ENCODE measurements at places on chromosomes 11 and 22.

DNA sequence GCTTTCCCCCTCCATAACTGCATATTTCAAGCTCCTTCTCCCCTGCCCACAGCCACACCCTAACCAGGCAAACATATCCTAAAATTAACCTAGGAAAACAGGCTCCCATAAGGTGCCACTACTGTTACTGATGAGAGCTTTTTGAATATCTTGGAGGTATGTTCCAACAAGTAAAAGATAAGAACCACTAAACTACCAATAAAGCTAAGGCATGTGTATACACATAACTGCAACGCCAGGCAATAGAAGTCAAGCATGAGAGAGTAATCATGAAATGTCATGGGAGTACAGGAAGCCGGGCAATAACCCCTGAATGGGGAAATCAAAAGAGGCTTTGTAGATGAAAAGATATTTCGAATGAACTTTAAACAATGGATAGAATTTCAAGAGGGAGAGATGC, 9.3 kb downstream of the MMP13 start:
- DNase-seq, result no peak

DNA sequence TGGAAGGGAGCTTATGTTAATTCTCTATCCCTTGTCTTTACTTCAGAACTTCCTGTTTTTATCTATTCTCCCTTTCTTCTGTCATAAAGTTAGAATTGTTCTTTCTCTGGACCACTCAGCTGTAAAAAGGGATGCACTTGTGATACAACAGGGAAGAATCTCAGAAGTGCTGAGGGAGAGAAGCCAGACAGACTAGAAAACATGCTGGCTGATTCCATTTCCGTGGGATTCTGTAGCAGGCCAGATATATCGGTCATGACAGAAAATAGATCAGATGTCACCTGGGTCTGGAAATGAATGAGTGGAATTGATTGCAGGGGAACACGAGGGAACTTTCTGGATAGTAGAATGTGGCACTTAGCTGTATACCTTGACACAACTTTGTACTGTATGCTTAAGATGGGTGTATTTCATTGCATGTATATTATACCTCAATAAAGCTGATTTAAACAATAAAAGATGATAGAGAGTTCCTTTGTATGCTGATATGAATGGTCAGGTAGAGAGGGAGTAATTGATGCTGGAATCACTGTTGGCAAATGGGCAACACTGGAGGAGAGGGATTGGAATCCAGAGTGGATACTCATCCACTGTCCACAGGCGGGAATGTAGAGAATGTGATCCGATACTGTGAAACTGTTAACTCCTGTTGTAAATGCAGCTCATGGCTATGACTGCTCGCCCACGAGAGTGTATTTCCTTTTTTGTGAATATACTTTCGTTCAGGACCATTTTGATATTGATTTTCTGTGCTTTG, 59.6 kb downstream of the ATXN10 start:
- DNase-seq, result no peak

DNA sequence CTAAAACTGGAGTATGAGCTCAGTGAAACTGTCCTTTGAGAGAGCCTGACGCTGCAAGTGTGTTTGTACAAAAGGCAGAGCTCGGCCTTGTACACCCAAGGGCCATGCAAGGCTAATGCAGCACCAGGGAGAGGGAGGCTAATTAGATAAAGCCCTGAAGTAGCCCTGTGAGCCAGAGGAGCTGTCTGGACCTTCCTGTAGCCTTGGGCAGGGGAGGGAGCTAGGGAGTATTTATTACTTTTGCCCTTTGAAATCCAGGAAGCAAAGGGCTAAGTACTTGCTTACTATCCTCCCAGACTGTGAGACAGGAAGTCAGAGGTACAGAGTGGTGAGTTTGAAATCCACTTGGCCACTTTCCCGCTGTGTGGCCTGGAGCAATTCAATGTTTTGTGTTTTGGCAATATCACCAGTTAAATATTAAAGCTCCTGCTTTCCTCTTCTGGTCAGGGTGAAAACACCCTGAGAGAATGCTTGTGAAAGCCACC, 10.2 kb upstream of the LDHA start:
- no peak for DNase-seq

- DNase-seq, result no peak
Measured at GRCh38 chr11:123197711-123198110, 2.7 kb upstream of the CLMP start.

DNA sequence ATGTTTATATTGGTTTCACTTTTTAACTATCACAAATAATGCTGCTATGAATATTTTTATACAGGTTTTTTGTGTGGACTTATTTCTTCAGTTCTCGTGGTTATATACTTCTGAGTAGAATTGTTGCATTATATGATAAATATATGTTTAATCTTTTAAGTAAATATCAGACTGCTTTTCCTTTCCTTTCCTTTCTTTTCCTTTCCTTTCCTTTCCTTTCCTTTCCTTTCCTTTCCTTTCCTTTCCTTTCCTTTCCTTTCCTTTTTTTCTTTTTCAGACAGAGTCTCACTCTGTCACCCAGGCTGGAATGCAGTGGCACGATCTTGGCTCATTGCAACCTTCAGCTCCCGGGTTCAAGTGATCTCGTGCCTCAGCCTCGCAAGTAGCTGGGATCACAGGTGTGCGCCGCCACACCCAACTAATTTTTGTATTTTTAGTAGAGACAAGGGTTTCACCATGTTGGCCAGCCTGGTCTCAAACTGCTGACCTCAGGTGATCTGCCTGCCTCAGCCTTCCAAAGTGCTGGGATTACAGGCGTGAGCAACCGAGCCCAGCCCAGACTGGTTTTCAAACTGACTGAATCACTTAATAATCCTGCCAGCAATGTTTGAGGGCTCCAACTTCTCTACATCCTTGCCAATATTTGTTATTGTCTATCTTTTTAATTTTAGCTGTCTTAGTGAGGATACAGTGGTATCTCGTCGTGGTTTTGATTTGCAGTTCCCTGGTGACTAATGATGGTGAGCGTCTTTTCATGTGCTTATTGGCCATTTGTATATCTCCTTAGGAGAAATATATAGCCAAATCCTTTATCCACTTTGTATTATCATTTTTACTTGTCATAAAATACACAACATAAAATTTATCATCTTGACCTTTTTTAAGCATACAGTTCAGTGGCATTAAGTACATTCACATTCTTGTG, 21.9 kb downstream of the HTR3B start:
- DNase-seq, result no peak

DNA sequence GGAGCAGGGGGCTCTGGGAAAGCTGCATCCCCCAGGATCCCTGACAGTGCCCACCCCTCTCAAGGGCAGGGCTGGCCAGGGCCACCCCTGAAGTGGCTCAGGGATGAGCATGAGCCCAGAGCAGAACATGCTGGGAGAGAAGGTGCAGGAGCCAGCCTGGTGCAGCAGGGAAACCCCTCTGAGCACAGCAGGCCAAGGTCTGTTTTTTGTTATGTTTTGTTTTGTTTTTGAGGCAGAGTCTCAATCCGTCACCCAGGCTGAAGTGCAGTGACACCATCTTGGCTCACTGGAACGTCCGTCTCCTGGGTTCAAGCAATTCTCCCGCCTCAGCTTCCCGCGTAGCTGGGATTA, 792 bp upstream of the SBF1 start:
- no peak for DNase-seq

DNA sequence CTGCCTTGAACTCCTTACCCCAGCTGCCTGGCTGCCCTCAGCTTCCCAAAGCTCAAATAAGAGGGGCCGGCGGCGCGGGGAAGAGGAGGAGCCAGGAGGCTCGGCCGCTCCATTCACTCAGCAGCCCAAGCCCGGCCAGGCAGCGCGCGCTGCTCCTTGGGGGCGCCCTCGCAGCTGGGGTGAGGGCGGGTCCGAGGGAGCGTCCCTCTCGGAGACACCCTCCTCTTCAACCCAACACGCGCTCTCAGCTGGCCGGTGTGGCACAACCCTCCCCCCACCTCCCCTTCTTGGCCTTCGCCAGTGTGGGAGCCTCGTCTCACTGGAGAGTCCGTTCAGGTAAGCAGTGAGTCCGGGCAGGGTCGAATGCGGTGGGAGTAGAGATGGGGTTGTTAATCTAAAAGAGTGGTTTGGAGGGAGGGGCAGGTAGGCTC, at the start of gene WT1:
Gene WT1, minus strand, starts transcription at position 29 of the 431 bp plus-strand sequence.
- no peak for DNase-seq

- DNase-seq, result no peak
Measured at GRCh38 chr11:61460474-61460881, 30.6 kb downstream of the SDHAF2 start.

DNA sequence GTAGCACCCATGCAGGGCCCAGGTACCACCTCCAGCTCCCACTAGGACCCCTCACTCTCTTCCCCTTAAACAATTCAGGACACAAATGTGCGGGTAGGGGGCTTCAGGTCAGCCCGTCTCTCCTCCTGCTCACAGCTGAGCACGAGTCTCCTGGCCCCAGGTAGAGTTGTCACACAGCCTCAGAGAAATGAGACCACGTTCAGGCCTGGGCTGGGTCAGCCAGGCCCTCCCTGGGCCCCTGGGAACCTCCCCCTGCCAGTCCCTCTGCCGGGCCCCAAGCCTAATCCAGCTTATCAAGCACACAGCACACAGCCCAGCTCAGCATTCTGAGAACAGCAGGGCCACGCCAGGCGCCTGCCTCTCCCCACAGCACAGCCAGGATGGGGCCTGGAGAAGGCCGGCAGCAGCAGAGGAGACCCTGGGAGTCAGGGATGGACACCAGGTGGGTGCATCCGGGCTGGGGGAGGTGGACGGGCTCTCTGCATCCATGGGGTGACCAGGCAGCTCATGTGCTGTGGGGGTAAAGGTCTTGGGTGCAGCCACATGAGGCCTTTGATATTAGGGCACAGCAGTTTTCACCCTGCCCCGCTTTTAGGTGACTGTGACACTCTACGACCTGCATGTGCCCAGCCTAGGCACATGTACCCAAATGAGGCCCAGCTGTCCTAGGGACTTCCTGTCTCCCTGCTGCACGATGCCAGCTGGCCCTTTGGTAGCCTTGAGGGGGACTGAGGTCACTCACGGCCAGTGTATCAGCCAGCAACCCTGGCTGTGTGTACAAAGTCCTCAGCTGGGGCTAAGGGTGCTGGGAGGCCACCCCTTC, 87.0 kb downstream of the MORC2 start:
- DNase-seq, result no peak

GRCh38 chr11:39741066-39741465, 1718.4 kb downstream of the LRRC4C start:
- no peak for DNase-seq

DNA sequence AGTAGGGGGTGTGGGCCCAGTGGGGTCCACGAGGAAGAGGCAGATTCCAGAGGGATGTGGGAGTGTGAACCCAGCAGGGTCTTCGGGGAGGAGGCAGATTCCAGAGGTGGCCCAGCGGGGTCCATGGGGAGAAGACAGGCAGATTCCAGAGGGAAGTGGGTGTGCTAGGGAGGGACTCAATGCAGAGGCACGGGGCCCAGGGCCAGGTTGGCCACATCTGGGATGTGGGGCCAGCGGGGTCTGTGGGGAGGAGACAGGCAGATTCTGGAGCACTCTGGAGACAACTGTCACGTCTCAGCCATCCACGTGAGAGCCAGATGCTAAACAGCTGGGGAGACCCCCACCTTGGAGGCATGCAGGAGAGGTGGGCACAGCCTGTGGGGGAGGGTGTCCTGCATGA, 582.6 kb downstream of the TBC1D22A start:
- DNase-seq, result no peak

- no peak for DNase-seq
Measured at GRCh38 chr11:126268361-126268707, 361 bp downstream of the SRPRA start.

DNA sequence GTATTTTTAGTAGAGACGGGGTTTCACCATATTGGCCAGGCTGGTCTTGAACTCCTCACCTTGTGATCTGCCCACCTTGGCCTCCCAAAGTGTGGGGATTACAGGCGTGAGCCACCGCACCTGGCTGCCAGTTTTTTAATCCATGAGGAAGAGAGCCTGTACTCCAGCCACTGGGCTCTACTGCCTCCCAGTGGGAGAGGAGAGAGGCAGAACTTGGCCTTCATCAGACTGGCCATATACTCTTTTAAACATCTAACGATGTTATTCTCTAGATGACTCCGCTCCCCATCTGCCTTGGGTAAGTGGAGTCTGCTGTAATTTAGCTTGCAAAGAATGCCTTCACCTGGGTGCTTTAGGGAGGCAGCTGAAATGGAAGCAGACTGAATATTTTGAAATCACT, 34.6 kb downstream of the SLC6A5 start:
- no peak for DNase-seq

DNA sequence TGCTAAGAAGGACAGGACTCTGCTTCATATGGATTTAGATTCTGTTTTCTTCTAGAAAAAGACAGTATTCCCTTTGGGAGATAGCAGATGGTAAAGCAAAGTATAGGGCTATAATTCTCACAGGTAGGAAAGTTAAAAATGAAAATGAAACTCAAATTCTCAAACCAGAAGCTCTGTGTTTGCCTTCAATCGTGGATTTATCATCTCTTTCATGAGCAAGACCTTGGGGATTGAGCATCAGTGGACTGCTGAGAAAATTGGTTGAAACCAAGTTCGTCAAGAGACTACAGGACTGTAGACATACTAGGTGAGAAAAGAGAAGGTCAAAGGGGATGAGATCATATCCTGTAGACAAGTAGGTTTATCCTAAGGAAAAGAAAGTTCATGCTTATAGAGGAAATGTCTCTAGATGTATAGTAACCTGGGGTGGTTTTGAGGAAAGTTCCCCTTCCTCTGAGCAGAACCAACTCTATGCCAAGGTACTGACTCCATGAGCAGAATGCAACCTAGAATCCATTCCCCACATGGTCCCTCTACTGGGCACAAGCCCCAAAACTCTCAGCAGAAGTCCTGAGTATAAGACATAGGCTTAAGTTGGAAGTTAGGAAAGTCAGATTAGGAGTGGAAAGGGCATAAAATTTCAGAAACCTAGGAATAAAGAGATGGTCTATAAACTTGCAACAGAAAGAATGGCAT, 46.5 kb downstream of the SLC5A12 start:
- no peak for DNase-seq

- no peak for DNase-seq
Measured at GRCh38 chr11:115707180-115707905, 203.1 kb upstream of the CADM1 start.

- no peak for DNase-seq
Measured at GRCh38 chr22:42632096-42632495, 8.3 kb downstream of the ATP5MGL start.

GRCh38 chr11:84345597-84345996, 1059.4 kb upstream of the CCDC90B start:
- DNase-seq, result no peak

DNA sequence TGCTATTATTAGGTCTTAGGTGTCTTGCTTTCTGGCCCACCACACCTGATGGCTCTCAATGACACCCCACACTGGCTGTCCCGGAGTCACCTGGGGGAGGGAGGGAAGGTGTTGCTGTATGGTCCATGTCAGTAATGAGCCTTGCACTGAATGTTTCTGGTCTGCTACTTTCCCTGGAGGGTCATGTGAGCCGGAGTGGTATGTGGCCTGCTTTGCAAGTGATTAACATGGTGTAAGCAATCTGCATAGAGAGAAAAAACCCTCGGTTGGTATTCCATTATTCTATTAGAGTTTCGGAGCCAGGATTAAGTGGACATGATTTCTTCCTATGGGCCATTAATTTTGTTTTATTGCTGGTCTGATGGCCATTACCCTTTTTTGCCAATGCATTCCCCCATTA, 63.9 kb downstream of the PKNOX2 start:
- DNase-seq, result no peak
